ENCODE measurements at places on chromosomes 2 and 18.
A peak's percentile ranks its signal among the peaks of the same experiment; 100 is the strongest.

- no peak for DNase-seq
These were observed 8.2 kb downstream of the NFATC1 start for GRCh38 chr18:79403723-79404566.

GRCh38 chr2:97914691-97915213 is 81.0 kb downstream of the TMEM131 start:
- DNase-seq = no peak

DNA sequence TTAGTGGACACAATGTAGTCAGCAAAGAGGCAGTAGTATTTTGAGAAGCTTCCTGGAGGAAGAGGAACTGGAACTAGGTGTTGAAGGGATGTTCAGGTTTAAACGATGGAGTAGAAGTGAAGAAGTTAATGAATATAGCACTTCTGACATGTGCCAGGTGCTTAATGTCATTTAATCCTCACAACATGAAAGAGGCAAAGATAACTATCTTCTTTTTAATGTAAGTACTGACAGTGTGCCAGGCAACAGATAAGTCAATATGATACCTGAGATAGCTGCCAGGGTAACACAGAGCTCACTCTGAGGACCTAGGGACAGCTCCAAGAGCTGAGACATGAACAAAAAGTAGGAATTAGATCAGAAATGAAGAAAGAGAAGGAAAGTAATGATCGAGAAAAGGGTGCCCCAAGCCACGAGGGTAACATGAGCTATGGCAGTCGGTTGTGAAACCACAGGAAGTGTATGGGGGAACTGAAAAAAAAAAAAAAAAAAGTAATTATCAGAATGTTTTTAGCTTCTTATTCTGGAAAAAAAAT is 140.7 kb downstream of the RNF144A start:
- DNase-seq = no peak

DNA sequence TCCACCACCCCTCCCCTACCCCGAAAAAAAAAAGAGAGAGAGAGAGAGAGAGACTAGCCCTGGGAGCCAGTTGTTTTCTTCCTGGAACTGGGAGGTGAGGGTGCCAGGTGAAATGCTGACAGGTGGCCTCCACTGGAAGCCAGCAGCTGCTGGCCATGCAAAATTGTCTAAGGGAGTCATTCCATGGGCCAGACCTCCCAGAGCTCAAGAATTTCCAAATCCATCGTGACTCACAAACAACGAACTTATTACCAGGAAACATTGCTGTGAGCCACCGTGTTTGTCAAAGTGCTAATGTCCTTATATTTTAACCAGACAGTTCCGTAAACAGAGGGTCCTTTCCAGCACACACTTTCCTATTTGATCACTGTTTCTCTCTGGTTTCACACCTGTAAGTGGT is 68.5 kb upstream of the PID1 start:
- no peak for DNase-seq

DNA sequence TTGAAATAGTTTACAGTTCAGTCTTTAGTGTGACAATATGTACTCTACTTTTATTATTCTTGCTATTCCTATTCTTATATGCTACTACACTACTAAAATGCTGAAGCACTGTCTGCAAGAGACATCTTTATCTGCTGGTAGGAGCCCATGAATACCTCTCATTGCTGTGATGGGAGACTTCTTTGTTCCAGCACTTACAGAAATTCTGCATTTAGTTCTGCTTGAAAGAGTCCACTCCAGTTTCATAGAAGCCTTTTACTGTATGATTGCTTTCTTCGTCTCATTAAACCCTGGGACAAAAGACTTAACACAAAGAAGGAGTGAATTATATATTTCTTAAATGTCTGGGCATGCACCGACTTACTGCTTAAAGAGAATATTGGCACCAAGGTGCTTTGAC is 272.7 kb downstream of the CD226 start:
- DNase-seq = no peak

DNA sequence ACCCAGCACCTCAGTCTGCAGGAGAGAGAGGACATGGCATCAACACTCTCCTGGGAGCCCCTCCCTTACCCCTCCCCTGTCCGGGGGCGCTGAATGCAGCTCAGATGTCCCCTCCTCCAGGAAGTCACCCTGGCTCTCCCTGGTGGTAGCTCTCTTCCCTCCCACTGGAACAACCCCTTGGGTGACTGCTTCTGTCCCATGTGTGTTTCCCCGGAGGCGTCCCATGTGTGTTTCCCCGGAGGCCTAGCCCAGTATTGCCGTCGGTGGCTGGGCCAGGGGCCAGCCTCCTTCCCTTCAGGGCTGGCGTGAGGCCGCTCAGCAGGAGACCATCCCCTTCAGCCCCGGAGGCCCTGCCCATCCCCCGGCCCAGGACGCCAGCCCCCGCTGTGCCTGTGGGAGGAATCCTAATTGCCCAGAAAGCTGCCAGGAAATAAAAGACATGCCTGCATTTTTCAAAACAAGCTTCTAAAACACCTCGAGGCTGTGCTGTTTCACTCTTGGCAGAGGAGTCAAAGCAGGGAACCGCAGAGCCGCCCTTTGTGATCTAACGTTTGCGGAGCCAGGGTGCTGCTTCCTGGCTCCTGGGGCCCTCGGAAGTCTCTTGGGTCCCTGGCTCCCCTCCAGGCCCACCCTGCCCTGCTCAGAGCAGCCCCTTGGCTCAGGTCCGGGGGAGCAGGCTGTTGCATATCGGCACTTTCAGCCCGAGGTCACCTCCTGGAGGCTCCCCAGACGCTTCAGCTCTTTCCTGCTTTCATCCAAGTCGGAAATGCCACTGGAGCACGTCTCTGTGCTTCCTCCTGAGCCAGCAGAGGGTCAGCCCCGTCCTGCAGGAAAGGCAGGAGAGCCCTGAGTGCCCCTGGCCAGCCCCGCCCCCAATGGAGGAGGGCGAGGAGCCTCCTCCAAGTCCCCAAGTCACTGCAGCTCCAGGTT is 11.4 kb downstream of the SNED1 start:
- DNase-seq = peak; percentile 9

DNA sequence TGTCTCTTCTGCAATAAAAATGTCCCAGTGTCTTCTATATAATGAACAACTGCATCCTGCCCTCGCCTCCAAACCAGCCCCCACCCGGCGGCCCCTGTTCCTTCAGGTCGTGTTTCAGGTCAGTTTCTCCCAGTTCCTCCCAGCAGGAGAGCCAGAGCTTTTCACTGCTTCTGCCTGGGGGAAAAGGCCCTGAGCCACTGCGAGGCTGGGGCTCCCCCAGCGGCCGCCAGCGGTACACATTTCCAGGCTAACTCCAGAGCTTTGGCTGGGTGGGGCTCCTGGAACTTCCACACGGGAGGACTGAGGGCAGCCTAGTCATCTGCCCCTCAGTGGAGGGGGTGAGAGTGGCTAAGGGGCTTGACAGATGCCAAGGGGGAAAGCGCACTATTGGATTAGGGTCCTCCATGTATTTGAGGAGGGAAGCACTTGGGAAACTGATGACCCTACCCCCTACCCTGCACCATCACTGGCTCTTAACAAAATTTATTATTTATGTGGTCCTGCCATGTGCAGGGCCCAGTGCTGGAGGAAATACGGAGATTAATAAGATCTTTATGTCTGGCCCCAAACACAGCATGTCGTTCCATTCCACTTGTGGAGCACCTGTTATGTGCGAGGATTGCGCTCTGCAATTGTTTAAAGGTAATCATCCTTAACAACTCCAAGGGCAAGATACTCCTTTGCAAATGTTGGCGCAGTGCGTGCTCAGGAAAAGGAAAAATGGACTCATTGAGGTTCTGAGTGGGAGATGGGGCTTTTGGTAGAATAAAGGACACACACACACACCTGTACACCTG is 17.3 kb upstream of the CYS1 start:
- no peak for DNase-seq

DNA sequence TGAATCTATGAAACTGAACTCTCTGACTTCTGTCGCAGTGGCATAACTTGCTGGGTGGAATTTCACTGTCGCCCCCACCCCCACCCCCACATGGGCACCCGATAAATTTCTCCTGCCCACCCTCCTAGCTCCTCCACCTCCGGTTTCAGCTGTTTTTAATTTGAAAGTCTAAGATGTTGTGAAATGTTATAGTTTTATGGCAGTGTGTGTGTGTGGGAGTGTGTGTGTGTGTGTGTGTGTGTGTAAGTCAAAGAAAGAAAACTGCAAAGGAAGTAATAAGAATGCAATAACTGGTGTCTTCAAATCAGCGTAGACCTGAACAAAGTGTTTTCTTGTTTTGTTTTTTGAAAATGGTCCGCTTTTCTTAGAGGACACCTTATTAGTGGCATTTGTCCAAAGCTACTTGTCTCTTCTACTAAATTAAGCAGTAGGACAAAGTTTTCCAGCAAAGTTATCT is 388 bp downstream of the DTNA start:
- DNase-seq = no peak

DNA sequence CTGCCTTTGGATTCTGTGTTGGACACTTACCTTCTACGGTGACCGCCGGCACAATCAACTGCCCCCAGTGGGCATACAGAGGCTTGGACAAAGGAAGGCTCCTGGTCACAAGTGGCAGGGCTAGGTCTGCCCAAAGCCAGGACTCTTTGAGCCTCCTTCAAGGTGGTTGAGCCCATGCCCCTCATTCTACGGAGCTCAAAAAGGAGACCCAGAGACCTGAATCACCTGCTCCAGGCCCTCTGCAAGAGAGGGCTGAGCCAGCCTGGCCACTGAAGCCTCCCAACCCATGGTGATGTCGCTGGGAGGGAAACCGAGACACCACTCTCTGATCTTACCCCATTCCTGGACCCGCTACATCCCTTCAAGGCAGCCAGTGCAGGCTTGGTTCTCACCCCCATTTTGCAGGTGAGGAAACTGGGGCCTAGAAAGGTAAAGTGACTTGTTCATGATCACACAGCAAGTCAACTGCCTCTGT is 87.9 kb downstream of the INHBB start:
- no peak for DNase-seq

- DNase-seq = no peak
These were observed 37.5 kb upstream of the NEB start for GRCh38 chr2:151771599-151772358.

- DNase-seq = no peak
These were observed 510.1 kb upstream of the SLC8A1 start for GRCh38 chr2:40962026-40962425.

DNA sequence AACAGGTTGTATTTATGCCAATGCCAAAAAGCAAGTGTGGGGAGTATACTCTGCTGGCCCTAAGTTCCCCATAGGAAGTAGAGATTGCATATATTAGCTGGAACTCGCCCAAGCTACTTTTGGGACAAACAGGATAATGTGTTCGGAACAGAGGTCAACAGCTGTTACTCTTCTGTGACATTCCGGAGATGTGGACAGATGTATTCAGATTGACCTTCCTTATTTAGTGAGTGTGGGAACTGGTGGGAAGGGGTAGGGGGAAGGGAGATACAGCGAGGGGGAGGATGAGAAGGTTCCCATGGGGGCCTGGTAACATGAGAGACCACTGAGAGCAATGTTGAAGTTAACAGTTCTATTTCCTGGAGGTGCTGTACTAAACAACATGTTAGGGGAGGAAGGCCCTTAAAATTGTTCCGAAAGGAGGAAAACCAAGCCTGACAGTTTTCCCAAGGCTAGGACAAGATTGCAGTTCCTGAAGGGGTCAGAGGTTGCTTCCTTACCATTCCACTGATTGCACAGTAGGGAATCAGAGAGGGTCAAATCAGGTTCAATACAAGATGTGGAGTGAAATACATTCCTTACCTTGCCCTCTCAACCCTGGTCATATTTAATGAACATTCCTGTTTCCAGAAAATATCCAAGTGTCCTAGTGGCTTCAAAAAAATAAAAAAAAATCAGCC is 14.3 kb upstream of the CD28 start:
- DNase-seq = no peak

- no peak for DNase-seq
These were observed 1.1 kb upstream of the PPP3R1 start for GRCh38 chr2:68253219-68254068.

DNA sequence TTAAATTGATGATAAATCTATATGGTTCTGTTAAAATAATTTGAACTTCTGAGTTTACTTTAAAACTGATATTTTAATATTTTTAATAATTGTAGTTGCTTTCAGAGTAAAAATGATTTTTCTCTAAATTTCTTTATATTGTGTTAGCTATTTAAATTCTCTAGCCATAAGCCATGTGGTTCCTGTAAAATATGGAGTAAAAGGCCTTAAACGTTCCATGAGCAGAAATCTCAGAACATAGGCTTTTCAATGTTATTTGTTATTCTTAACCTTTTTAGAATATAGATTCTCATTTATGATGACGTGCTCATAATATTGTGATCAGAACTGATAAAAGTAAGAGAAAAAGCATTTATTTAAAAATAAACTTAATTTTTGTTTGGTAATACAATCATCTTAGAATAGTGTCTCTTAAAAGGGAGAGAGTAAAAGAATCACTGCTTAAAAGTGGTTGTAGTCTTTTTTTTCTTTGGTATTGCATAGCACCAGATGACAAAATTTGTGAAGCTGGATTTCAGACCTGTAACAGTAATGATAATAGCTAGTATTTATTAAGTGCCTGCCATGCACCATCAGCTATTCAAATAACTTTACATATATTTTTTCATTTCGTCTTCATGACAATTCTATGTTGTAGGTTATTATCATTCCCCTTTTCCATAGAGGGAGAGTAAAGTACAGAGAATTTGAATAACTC is 2.7 kb downstream of the BMPR2 start:
- DNase-seq = no peak

GRCh38 chr2:115609978-115610377 is 1167.5 kb downstream of the DPP10 start:
- no peak for DNase-seq

DNA sequence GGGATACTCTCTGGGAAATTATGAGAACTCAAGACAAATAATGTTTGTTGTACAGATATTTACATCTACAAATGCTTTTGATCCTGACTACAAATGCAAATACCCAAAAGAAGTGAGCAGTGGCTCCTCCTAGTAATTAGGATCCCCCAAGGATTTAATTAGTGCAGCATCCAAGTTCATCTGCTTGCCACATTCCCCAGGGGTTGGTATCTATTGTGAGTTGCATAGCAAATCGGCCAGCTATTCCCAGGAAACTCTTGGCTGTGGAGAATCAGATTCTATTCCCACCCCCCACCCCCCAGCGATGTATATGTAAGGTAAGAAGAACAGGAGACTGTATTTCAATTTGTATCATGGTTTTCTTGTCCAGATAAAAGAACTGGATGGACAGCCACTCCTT is 725.1 kb upstream of the CDH7 start:
- DNase-seq = no peak

DNA sequence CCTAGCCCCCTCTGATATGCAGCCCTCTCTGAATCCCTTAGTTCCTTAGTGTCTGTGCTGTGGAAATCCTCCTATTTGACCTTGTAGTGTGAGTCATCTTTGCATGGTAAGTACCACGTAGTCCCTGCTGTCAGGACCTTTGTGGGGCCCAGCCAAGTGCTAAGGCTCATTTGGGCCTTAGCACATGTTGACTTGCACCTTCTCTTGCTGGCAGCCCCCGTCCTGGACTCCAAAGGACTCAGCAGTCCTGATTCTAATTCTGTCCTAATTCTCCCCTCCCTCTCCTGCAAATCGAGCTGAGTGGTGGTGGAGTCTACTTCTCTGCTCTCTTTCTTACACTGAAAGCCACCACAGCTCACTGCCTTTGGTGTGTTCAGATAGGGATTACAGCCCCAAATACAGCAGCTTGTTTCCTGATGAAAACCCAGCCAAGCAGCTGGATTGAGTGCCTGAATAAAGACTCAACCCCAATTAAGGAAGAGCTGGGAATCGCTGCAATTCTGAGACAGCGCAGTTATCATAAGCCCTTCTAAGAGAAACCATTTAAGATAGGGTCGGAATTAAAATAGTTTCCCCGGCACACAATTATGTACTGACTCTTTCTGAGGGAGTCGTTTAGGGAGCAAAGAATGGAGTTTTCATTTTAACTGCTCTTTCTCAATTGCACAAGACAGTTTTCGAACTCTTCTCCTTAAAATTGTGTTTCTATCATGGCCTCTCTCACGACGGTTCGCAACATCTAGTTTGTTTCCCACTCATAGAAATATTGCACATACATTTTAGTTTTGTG is 215.6 kb upstream of the TNP1 start:
- no peak for DNase-seq

- DNase-seq = no peak
These were observed 64.4 kb downstream of the GREB1 start for GRCh38 chr2:11598228-11598731.

All from T-helper 2 cell (primary cell).